ENCODE measurements at places on chromosomes 2 and 18.

GRCh38 chr2:142134911-142135310 is 4.1 kb upstream of the LRP1B start:
- no peak for DNase-seq

DNA sequence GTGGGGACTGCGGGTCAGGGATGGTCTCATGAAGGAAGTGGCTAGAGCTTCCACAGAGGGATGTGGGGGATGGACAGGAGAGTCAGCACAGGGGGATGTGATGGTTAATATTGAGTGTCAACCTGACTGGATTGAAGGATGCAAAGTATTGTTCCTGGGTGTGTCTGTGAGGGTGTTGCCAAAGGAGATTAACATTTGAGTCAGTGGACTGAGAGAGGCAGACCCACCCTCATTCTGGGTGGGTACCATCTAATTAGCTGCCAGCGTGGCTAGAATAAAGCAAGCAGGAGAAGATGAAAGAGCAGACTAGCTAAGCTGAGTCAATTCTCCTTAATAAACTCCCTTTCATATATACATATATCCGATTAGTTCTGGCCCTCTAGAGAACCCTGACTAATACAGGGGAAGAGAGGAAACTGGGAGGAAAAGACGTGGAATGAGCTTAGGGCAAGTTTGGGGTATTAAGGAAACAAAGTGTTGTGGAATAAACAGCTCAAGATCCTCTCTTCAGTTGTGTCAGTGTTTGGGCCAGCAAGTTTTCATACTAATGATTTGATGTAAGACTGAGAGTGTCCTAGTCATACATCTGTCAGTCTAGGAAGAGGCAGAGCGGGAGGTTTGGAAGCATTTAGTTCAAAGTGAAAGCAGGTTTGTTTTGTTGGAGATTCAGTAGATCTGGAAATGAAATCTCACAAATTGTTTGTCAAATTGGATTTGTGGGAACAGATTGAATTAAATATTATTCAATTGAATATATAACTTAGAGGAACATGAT is 135.2 kb upstream of the NT5C1B start:
- DNase-seq, result no peak

DNA sequence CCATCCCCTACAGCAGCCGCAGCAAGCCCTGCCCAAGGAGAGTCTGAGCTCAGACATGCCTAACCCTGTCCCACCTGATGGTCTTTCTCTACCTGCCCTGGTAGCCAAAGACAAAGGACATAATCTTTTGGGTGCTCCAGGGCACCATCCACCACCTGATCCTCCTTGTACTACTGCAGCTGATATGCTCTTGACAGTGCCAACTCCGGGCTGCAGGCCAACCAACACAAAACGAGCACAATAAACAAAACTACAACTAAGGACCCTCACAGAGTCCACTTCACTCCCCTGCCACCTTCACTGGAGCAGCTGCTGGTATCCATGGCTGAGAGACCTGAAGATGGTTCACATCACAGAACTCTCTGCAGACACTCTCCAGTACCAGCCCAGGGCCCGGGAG is 106.3 kb downstream of the GRB14 start:
- no peak for DNase-seq

- no peak for DNase-seq
Observed at GRCh38 chr2:54574107-54574859, 118.2 kb downstream of the SPTBN1 start.

- no peak for DNase-seq
Observed at GRCh38 chr18:44541781-44542180, 138.9 kb upstream of the SETBP1 start.

- DNase-seq, result no peak
Observed at GRCh38 chr2:11574176-11575046, 40.6 kb downstream of the GREB1 start.

DNA sequence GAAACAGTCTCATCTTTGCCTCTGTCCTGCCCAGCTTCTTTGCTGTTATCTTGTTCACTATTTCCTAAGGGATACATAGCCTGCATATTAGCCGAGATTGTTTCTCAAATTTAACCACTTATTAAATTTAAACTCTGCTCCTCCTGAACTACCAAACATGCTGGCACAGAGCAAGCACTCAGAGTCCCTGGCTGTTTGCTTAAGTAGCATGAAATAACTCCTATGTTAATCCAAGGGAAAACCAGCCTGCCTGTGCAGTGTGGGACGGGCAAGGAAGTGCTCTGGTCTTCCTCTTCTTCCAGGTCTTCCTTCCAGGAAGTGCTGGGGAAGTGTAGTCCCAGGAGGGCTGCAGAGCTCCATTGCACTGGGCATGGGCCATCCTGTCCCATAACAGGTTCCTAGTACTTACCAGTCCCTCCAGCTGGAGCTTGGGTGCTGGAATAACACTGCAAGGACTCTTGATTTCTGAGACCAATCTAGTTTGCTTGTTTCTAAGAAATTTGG is 95.9 kb upstream of the IL1R2 start:
- DNase-seq, result no peak

DNA sequence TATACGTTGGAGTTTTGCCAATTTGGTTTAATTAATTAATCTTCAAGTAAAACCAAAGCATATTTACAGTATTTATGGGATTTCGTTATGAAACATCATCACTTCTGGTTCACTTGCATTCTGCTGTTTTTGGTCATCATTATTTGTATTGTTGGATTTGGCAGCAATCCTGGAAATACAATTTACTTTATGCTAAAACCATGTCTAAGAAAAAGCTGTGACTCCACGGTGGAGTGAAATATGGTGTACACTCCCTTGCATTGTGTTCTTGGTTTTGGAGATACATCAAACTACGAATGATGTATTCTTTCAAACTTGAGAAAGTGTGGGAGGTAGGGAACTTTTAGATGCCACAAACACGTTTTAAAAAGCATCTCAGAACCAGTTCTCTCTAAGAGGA is 106.4 kb downstream of the CTAGE1 start:
- no peak for DNase-seq

GRCh38 chr2:17581831-17582230 is 41.3 kb downstream of the VSNL1 start:
- DNase-seq, result no peak

- no peak for DNase-seq
Observed at GRCh38 chr18:28716338-28716737, 539.4 kb upstream of the CDH2 start.

- no peak for DNase-seq
Observed at GRCh38 chr2:183031911-183032794, 6.1 kb downstream of the NCKAP1 start.

- DNase-seq, result no peak
Observed at GRCh38 chr2:217118559-217119284, 258.9 kb upstream of the TNP1 start.

DNA sequence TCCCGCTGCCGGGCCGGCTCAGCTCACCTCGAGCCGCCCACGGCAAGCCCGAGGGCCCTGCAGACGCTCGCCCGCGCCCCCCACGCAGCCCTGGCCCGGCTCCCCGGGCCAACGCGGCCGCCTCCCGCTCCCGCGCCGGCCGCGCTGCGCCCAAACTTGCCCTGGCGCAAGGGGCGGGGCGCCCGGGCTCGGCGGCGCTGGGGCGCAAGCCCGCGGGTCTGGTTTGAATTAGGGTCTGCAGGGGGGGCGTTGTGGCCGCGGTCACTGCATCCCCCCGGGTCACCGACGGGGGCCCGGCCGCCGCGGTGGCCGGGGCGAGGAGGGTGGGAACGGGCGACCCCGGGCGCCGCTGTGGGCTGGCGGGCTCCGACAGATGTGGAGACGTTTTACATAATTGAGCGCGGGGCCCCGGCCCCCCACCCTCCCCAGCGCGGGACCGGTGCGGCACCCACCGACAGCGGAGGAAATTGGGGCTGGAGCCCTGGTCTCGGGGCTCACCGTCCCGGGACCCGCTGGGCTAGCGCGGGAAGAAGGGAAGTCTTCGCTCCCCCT is 690 bp downstream of the SDC1 start:
- DNase-seq, result no peak

DNA sequence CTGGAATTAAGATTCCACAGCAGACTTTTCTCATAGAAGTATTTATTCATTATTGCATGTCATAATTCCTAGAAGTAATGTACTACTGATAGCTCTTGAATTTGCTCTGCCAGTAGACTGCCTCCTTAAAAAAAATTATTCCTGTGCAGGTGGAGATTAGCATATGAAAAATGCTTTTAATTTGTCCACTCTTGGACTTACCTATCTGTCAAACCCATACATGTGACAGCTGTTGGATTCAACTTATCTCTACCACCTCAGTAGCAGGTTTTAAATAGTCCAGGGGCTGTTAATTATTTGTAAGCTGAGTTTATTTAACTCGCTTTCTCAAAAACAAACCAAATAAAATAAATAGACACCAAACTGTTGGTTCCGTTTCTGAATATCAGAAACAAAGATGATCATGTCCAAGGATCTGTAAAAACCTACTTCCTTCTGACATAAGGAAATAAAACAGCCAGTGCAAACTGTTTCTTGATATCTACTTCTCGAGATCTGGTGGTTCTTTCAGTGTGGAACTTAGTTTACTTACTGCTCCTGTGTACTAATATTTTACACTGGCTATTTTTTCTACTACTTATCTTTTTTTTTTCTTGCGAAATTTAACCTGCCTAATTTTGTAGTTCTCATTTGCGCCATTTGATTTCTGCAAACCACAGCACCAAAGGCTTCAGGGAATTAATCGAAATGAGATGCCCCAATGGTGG is 44.2 kb downstream of the ZEB2 start:
- no peak for DNase-seq

DNA sequence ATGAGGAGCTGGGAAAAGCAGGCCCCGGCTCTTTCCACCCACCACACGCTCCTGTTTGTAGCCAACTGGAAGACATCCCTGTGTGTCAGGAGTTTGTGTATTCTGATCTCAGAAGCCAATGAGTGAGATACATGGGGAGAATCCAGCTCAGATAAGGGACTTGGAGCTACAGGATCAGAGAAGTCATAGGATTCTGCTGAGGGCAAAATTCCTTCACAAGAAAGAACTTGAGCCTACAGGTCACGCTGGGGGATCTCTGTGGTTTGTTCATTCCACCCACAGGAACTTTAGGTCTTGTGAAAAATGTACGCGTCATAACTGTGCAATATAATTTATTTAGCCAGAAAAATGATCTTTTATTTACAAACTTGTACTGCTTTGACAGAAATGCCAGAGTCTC is 80.1 kb upstream of the SMIM21 start:
- no peak for DNase-seq

DNA sequence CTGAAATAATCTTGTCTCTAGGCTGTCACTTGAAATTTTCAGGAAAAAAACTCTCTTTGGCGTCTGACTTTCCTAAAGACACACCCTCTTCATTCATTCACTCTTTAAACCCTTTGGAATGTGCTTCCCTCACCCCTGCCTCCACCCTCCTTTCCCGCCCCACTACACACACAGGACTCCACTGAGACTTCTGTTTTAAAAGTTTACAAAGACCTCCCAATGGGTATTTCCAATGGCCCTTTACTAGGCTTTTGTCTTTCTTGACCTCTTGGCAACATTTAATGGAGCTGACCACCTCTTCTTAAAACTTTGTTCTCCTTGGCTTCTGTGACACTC is 96.1 kb downstream of the RBMS1 start:
- DNase-seq, result no peak

GRCh38 chr2:181165199-181165868 is 184.9 kb downstream of the UBE2E3 start:
- DNase-seq, result no peak

- no peak for DNase-seq
Observed at GRCh38 chr18:55166260-55166598, 207.0 kb upstream of the CCDC68 start.

- DNase-seq, result peak; percentile 27
Observed at GRCh38 chr2:74552914-74553811, 579 bp downstream of the LOXL3 start.

DNA sequence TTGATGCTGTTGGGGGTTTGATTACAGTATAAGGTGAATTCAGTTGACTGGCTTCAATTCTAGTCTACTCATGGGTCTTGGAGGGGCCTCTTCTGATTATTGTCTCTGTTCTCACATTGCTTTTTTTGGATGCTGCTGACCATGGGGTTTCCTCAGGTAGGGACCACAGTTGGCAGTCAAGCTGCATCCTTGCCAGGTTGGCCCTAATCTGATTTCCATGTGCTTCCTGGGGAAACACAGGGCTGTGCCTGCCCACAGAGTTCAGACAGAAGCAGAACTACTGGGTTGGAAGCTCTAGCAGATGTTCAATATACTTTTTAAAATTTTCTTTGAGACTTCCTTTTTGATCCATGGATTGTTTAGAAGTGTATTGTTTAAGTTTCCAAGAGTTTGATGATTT is 227.3 kb downstream of the XIRP2 start:
- no peak for DNase-seq

GRCh38 chr2:54341656-54342055 is 85.6 kb upstream of the TSPYL6 start:
- DNase-seq, result no peak

DNA sequence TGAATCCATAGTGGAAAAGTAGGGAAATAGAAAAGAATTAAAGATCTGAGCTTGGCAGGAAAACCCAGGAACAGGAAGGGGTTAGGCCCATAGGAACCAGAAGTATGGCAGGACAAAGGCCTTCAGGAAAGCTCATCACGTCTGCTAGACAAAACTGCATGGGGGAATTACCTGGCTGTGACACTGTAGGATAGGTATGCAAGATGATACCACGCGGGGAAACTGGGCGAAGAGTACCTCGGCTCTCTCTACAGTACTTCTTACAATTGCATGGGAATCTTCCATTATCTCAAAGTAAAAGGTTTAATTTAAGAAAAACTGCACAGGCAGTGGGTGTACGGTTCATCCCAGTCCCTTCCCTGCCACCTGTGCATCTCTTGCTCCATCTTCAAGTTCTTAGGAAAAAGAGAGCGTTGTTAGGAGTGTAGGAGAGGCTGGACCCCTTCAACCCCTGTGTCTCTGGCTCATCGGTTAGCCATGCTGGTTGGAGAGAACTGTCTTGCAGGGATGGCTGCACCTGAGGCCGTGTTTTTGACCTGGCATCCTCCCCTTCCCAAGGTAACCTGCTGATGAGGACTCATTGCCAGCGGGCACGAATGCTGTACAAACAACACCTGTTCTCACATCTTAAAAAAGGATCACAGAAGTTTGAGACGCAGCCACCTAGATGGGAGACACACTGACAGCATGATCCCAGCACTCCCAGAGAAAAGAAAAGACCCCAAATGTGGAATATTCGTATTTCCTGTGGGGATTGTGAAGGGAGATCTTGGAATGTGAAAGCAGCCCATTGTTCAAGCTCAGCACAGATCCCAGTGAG is 120.5 kb upstream of the COPS8 start:
- no peak for DNase-seq

DNA sequence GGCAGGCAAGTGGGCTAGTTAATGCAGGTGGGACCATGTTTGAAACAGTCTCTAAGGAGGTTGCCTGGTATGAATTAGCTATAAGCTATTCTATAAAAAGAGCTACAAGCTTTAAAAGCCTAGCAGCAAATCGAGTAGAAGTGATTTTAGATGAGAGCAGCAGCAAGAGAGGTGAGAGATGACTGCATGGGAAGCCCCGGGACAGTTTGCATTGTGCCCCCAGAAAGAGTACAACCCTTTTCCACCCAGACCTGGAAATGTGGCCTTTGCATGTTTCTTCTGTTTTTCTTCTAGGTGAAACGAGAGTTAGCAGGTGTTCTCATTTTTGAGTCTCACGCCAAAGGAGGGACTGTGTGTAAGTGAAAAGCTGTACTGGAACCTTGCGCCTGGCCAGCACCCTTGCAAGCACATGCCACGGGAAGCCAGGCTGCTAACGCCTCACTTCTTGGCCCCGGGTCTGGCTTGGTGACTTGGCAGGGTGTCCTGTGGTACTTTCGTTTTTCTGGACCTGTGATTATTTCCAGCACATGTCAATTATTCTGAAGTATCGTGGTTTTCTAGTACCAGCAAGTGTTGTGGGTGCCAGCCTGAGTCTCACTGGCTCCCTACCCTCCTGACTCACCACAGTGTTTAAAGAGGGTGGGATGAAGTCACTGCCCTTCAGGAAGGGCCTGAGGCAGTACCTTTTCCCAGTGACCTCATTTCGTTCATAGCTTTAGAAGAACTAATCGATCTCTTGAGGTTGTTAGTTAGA is 90.3 kb upstream of the MAP3K20 start:
- no peak for DNase-seq

Data from SHP77 (cell line).